ENCODE measurements at places on chromosomes 2 and 18. TPM values are rescaled to one million over a fixed set of nuclear protein-coding genes. Genes with fewer than 3 reads are reported as not detected.

DNA sequence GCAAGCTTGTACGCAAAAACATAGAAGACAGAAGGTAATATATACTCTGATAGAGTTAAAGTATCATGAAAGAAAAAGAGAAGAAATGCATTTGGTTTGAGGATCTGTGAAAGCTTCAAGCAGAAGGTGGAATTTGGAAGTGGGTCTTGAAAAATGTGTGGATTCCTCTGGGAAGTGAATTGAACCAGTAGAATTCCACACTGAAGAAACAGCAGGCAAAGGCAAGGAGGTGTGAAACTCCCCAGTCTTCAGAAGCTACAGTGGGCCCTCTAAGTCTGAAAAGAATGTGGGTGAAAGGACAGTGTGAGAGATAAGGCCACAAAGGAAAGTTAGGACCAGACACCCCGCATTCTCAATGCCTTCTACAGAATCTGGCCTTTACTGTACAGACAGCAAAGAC, 25.6 kb downstream of the COBLL1 start:
- DNase-seq: no peak

DNA sequence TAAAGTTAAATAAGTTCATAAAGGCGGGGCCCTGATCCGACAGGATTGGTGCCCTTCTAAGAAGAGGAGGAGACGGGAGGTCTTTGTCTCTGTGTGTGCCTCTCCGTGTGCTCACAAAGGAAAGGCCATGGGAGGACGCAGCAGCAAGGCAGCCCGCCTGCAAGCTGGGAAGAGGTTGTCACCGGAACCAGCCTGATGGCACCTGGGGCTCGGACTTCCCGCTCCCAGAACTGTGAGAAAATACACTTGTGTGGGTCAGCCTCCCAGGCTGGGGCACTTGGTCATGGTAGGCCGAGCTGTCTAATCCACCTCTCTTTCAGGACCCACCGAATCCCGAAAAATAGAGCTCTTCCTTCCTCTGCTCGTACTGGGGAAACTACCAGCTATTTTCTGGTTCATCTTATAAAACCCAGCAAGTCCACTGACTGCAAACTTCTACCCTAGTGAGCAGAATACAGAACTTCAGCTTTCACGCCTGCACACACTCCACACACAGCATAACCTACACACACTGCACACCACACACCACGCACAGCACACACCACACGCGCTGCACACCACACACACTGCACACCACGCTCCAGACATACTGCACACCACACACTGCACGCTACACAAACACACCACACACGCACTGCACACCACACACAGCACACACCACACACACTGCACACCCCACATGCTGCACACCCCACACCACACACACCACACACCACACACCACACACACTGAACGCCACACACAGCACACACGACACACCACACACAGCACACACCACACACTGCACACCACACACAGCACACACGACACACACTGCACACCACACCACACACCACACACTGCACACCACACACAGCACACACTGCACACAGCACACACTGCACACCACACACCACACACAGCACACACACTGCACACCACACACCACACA, 58.1 kb downstream of the ASB1 start:
- no peak for DNase-seq

- no peak for DNase-seq
Observed at GRCh38 chr2:5236249-5236648, 455.9 kb upstream of the SOX11 start.

- peak; percentile 47 for DNase-seq
Observed at GRCh38 chr2:20551260-20551944, 99.5 kb downstream of the HS1BP3 start.

DNA sequence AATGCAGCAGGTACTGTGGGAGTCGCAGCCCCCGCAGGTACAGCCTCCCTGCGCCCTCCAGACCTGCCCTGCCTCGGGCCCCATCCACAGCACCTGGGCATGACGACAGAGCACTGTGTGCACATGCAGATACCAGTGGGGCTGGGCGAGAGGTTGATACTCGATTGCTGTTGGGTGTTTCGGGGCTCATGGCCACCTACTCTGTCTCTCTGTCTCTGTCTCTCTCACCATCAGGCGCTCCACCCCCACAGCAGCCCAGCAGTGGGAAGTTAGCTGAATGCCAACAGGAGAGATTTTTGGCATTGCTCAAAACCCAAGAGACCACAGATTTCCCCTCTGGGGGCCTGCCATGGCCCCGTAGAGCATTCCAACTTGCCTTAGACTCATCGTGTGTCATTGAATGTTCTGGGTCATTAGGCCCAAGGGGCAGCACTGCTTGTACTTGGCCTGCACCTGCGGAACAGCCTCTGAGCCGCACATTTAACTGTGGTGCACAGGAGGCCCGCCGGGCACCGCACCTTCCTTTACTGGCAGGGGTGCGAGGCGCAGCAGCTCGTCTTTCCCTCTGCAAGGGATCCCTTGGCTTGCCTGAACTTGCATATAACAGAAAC, 18.8 kb downstream of the KCNIP3 start:
- DNase-seq: no peak

GRCh38 chr18:56479841-56480240, 158.6 kb downstream of the TXNL1 start:
- no peak for DNase-seq

DNA sequence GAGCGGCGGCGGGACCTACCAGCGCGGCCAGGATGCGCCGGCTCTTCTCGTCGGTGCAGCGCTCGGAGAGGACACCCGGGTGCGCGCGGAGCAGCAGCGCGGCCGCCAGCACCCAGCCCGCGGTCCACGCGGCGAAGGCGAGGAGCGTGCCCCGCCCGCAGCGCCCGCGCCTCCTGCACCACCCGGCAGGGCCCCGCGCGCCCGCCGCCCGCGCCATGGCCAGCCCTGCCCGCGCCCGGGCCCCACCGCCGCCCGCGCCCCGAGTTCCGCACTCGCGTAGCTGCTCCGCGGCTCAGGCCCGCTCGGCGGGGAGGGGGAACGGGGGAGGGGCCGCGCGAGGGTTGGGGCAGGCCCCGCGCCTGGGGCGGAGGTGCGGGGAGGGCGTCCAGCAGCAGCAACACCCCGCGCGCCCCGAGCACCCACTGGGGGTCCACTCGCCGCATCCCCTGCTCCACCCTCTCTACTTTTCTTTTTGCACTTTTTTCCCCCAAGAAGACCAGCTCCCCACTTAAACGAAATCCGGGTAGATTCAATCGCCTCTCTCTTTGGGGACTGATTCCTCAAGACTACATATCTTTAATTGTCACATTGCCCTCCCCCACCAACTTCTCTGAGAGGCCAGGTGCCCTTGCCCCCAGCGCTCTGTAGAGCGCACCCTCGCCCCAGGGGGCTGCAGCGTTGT, at the start of gene DIPK1C:
Gene DIPK1C, minus strand, starts transcription at position 266 of the 682 bp plus-strand sequence. Its CDS starts 49 bp downstream, at position 217.
- DNase-seq: no peak

DNA sequence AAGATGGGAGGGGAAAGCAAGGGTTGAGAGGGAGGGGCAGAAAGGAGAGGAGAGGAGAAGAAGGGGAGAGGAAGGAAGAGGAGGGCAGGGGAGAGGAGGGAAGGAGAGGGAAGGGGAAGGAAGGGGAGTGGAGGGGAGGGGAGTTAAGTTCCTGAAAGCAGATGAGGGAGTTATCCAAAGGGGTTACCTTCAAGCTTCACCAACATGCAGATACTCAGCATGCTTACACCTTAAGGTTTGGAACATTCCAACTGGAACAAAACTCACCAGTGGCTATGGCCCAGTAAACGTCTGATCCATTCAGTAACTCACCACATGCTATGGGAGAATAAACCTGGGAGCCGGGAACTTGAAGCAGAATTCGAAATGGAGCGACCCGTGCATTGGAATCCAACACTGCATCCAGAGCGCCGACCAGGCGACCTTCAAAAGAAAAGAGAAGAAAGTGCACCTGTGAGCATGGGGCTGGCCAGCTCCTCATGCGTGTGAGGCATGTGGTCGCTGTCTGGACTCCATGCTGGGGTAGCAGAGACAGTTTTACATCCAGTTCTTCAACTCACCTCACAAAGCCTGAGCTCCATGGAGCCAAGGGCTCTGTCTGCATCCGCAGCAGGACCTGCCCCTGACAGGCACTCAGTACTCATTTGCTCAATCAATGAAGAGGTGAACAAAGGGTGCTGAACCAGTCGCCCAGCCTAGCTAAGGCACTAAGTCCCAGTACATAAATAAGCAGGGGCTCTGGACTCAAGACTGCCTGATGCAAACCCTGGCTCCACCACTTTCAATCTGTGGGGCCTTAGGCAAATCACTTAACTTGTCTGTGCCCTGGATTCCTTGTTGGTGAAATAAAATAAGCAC, 61.0 kb downstream of the TBC1D8 start:
- no peak for DNase-seq

DNA sequence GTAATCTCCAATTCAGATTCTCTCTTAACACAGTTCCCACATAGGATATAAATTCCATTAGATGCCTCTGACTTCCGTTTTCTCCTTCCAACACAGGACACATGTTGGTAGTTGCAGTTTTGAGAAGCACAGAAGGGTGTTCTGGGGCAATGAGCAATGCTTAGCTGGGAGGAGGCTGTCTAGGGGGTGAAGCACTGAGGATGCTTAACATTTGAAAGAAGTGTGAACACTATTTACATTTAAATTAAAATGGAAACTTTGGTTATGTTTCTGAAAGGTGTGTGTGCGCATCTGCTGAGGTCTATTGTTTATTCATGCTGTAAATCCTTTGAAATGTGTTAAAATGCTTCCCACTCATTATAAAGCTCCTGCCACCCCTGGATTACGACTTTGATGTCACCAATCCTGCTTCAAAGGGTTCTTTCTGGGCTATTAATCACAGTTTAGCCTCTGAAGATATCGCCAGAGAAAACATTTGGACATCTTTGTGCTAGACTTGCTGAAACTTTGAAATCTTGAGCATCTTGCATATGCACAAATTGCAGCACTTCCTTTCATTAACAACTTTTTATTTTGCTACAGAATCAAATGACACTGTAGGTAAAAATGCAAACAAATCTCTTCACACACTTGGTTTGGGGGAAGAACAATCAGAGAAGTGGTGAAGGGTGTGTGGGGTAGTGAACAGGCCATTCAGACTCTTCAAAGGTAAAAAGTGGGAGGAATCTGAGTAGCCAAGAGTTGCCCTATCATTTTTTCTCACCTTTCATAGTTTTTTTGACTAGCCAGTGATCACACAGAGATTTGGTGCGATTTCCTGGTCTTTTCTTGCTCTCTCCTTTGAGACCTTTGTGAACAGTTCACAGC, 258.4 kb downstream of the MYO3B start:
- no peak for DNase-seq

DNA sequence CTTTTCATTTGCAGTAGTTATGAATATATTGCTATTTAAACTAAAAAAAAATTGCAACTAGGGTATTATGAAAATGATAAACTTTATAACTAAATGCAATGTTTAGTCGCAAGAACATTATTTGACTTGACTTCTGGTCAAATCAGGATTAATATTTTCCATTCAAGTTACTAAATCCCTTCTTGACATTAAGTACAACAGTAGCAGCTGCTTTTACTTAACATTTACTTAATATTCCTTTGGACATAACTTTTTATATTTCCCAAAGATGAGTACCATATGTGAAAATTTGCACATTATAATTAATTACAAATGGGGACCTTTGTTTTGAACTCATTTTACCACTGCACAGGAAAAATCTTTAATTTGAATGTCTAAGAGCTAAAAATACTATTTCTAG, 74.0 kb downstream of the PMS1 start:
- no peak for DNase-seq

DNA sequence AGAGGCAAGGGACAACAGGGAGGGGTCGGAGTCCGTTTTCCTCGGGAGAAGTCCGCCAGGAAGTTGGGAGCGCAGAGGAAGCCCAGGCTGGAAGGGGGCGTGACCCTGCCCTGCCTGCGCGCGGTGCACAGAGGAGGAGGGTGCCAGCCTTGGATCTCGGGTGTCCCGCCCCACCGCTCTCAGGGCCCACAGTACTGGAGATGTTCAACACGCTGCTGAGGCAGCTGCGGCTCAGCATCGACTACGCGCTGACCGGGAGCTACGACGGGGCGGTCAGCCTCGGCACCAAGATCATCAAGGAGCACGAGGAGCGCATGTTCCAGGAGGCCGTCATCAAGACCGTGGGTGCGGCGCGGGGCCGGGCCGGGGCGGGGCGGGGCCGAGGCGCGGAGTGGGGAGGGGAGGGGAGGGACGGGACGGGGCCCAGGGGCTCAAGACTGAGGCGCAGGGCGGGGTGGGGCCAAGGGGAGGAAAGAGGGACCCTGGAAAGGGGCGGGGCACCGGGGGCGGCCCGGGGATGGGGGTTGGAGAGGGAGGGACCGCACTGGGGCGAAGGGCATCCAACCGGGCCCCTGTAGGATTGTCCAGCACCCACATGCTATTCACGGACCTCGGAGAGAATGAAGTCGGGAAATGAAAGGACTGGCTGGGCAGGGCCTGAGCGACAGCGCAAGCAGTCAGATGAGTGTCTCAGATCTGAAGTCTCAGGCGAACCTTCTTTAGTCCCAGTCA, 36.6 kb downstream of the POMC start:
- no peak for DNase-seq

Gene PCARE
- not detected for total RNA-seq

Gene LRRC30
- total RNA-seq: not detected
